Prostate gland (tissue), 2 donors: ENCODE measurements at places on chromosomes 4 and X. TPM values are rescaled to one million over a fixed set of nuclear protein-coding genes. Genes with fewer than 3 reads are reported as not detected.

GRCh38 chr4:38060829-38061431, 100.7 kb downstream of the PTTG2 start:
- H3K4me3 ChIP-seq: no peak overlapping the region
- no peaks in the 10 kb centered on the region for H3K27me3 ChIP-seq
- no peak for DNase-seq
- no peak overlapping the region for H3K27ac ChIP-seq
- H3K36me3 ChIP-seq: no peaks in the 10 kb centered on the region
- no peaks in the 10 kb centered on the region for H3K4me1 ChIP-seq

- H3K36me3 ChIP-seq: no peaks in the 10 kb centered on the region
- no peaks in the 10 kb centered on the region for H3K27me3 ChIP-seq
- H3K4me1 ChIP-seq: no peaks in the 10 kb centered on the region
- no peak overlapping the region for H3K27ac ChIP-seq
Observed at GRCh38 chr4:163966612-163967011, 472.1 kb downstream of the TMA16 start.

GLRA2 gene
- total RNA-seq: not detected

DNA sequence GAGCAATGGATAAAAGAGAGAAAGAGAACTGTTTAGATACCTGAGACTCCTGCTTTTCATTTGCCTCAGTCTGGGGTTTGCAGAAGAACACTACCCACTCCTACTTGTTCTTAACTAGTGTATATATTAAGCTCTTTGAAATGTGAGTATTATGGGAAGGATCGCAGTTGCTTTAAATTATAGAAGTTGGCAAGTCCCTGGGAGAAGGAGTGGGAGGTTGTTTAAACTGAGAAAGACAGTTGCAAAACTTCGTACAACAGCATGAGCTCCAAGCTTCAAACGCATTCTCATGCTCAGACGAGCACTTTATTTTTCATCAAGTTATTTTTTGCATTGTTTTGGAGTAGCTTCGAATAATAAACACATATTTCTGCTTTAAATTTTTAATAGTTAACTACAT, 88.1 kb upstream of the C1QTNF7 start:
- DNase-seq: no peak
- H3K27ac ChIP-seq: no peak overlapping the region
- no peaks in the 10 kb centered on the region for H3K4me1 ChIP-seq

DNA sequence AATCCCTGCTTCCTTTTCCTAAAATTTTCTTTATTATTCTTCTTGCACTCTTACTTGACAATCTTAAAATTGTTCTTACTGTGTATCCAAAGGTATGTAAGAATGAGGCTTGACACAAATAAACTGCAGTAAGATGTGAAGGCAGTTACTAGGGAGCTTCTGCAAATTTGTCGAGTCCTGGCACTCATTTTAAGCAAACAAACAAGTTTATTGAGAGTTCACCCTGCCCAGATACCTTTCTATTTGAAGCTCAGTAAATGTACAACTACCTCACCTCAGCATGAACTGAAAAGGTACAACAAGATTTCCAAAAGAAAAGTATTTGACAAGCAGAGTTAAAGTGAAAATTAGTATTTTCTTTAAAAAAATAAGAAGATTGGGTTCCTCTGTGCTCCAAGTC, 13.3 kb upstream of the SYTL4 start:
- peaks cover 3% of the 10 kb centered on the region for H3K4me1 ChIP-seq
- no peak overlapping the region for H3K4me3 ChIP-seq
- DNase-seq: no peak
- no peaks in the 10 kb centered on the region for H3K27me3 ChIP-seq

DNA sequence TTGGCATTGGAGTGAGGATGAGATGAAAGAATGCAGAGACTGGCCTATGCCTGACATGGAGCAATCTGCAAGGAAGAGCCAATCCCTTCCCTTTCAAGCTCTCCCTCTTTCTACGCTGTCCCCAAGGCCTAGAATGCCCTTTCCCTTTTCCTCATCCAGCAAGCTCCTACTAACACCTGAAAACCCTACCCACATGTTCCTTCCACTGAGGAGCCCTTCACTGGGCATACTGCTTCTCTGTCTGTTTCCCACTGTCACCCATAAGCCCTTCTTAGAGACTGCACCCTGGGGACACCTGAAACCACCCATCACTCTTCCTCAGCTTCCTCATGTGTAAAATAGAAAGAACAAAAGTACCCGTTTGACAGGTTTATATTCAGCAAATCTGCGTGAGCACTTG, 249.6 kb upstream of the PSAPL1 start:
- no peaks in the 10 kb centered on the region for H3K36me3 ChIP-seq
- no peak for DNase-seq
- peaks cover 4% of the 10 kb centered on the region for H3K27me3 ChIP-seq
- no peaks in the 10 kb centered on the region for H3K4me1 ChIP-seq

GRCh38 chr4:111441687-111442086, 703.6 kb upstream of the FAM241A start:
- H3K4me1 ChIP-seq: no peaks in the 10 kb centered on the region
- no peak overlapping the region for H3K4me3 ChIP-seq
- H3K36me3 ChIP-seq: no peaks in the 10 kb centered on the region
- no peak overlapping the region for H3K27ac ChIP-seq

ADGRL3 gene
- 23.5 TPM for total RNA-seq

- H3K4me3 ChIP-seq: no peak overlapping the region
- no peak overlapping the region for H3K27ac ChIP-seq
- H3K27me3 ChIP-seq: no peaks in the 10 kb centered on the region
- no peaks in the 10 kb centered on the region for H3K4me1 ChIP-seq
- H3K36me3 ChIP-seq: no peaks in the 10 kb centered on the region
- no peak for DNase-seq
Observed at GRCh38 chr4:170110285-170110672, 20.5 kb upstream of the AADAT start.

DNA sequence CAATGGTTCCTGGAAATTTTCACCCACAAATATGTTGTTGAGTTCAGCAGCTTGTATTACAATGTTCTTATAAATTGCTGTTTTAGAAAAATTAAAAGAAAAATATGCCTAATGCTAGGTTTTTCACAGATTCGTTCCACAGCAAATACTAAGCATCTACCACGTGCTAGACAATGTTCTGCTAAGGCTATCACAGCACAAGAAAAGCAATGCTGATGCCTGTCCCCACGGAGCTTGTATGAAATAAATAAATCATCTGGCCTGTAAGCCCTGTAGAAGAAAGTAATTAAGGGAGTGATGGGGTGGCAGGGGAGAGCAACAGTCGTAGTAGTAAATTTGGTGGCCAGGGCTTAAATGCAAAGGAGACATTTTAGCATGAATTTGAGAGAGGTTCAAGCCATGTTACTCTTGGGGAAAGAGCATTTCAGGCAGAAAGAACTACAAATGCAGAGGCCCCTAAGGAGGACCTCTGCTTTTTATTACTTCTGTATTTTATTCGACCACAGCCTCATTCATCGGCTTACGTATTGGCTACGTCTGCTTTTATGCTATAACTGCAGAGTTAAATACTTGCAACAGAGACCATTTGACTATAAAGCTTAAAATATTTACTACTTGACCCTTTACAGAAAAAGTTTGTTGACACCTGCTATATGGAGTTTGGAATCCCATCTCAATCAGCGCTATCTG, 36.3 kb downstream of the ARAP2 start:
- H3K27ac ChIP-seq: no peak overlapping the region
- no peaks in the 10 kb centered on the region for H3K36me3 ChIP-seq
- DNase-seq: no peak
- no peak overlapping the region for H3K4me3 ChIP-seq

CXCL8 gene
- total RNA-seq: 15.2 TPM

DNA sequence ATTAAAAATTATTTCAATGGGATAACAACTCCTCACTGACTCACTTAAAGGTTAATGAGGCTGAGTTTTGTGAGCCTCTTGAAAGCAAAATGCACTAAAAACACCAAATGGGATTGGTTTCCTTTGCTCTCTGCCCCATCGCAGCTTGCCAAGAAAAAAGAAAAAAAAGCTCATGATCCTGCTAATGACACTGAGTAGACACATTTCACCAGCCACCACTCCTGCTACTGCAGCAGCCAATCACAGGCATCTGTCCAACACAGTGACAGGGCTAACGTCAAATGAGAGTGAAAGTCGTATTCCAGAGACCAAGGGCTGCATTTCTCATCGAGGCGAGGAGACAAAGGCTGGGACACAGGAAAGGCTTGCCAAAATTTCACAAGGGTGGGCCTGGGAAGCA, 5.2 kb downstream of the APBB2 start:
- no peak overlapping the region for H3K4me3 ChIP-seq
- no peak for DNase-seq
- no peaks in the 10 kb centered on the region for H3K36me3 ChIP-seq

DNA sequence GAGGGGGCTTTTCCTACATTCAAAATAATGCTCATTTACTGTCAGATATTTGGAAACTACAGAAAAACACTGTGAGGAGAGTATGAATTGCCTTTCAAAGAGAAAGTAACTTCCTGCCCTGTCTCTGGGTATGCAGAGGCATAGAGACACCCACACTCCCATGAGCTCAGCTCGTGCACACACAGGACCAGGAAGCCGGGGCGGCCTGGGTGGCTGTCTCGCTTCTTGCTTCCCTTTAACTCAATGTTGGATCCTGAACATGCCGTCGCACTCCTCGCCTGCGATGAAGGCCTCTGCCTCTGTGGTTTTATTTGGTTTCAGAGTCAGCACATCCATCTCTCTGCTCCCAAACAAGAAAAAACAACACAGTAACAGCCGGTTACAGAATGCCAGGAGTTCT, 40.1 kb upstream of the GPR78 start:
- H3K27me3 ChIP-seq: no peaks in the 10 kb centered on the region
- H3K4me1 ChIP-seq: peaks cover 8% of the 10 kb centered on the region
- H3K27ac ChIP-seq: no peak overlapping the region
- DNase-seq: no peak
- no peaks in the 10 kb centered on the region for H3K36me3 ChIP-seq
- no peak overlapping the region for H3K4me3 ChIP-seq

ZNF732 gene
- 2.3 TPM for total RNA-seq

- H3K27ac ChIP-seq: no peak overlapping the region
- no peaks in the 10 kb centered on the region for H3K4me1 ChIP-seq
- H3K36me3 ChIP-seq: no peaks in the 10 kb centered on the region
- no peak overlapping the region for H3K4me3 ChIP-seq
Observed at GRCh38 chrX:152843852-152844251, 13.0 kb downstream of the NSDHL start.

DNA sequence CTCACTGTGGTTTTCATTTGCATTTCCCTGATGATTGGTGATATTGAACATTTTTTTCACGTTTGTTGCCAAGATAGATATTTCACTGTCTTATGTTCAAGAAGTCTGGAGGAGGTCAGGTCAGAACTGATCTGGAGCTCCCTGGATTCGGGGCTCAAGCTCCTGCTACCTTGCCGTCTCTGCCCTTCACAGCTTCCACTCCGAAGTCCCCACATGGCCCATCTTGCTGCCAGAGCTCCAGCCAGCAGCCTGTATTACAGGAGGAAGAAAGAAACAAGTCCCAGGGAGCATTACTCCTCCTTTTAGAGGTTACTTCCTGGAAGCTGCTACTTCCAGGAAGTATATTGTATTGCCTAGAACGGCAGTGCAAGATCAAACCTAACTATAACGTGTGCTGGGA, 17.9 kb upstream of the CDKN2AIP start:
- no peak overlapping the region for H3K27ac ChIP-seq
- DNase-seq: no peak
- no peaks in the 10 kb centered on the region for H3K27me3 ChIP-seq
- no peak overlapping the region for H3K4me3 ChIP-seq
- H3K36me3 ChIP-seq: no peaks in the 10 kb centered on the region

ASMTL gene
- total RNA-seq: 44.2 TPM

- H3K27ac ChIP-seq: peak overlapping the region; percentile 20
- H3K4me1 ChIP-seq: no peaks in the 10 kb centered on the region
- DNase-seq: no peak
- H3K27me3 ChIP-seq: no peaks in the 10 kb centered on the region
- H3K36me3 ChIP-seq: no peaks in the 10 kb centered on the region
Observed at GRCh38 chr4:80153874-80154544, 43.3 kb upstream of the PRDM8 start.

GRCh38 chrX:29071525-29072320, 484.5 kb downstream of the IL1RAPL1 start:
- no peak overlapping the region for H3K4me3 ChIP-seq
- H3K4me1 ChIP-seq: no peaks in the 10 kb centered on the region
- H3K27ac ChIP-seq: no peak overlapping the region

PSAPL1 gene
- 12.9 TPM for total RNA-seq

- H3K4me3 ChIP-seq: no peak overlapping the region
- DNase-seq: no peak
- no peaks in the 10 kb centered on the region for H3K27me3 ChIP-seq
- H3K4me1 ChIP-seq: no peaks in the 10 kb centered on the region
- H3K36me3 ChIP-seq: no peaks in the 10 kb centered on the region
Observed at GRCh38 chr4:149781150-149781549, 34.5 kb downstream of the IQCM start.

CHRDL1 gene
- 61.4 TPM for total RNA-seq

DNA sequence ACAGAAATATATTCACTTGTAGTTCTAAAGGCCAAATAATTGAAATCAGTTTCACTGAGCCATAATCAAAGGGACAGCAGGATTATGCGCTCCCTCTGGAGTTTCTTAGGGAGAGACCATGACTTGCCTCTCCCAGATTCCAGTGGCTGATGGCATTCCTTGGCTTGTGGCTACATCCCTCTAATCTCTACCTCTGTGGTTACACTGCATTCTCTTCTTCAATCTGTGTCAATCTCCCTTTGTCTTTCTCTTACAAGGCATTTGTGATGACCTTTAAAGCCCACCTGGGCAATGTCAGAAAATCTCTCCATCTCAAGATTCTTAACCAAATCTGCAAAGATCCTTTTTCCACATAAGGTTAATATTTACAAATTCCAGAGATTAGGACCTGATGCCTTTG, 260.2 kb downstream of the UNC5C start:
- no peaks in the 10 kb centered on the region for H3K27me3 ChIP-seq
- H3K27ac ChIP-seq: no peak overlapping the region
- no peak for DNase-seq
- no peaks in the 10 kb centered on the region for H3K36me3 ChIP-seq
- H3K4me1 ChIP-seq: no peaks in the 10 kb centered on the region
- no peak overlapping the region for H3K4me3 ChIP-seq

GLRB gene
- 2.6 TPM for total RNA-seq

CABS1 gene
- 2.4 TPM for total RNA-seq

CCKAR gene
- not detected for total RNA-seq

DNA sequence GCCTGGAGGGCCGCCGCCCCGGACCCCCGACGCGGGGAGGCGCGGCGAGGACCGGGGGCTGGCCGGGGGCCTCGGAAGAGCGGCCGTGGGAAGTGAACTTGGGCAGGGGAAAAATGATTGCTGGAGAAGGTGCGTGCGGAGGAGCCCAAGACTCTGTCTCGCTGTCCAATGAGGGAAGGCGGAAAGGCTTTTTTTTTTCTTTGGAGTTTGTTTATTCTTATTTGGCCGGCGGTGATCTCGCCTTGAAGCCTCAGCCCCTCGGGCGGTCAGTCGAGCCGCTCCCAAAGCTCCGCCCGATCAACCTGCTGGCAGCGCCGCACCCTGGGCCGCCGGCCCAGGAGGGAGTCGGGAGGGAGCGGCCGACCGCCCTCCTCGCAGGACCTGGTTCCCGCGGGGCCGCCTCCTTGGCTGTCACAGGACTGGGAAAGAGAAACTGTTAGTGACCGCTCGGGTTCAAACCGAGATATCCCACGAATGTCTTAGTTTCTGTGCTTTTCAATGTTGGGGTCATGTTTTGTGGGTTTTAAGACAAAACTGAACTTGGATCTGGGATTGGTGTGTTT, 2.5 kb downstream of the CPEB2 start:
- H3K4me3 ChIP-seq: peak overlapping the region; percentile 96
- no peaks in the 10 kb centered on the region for H3K4me1 ChIP-seq
- DNase-seq: peak; percentile 86
- no peaks in the 10 kb centered on the region for H3K36me3 ChIP-seq
- H3K27me3 ChIP-seq: no peaks in the 10 kb centered on the region
- H3K27ac ChIP-seq: peak overlapping the region; percentile 100

PPP4R3C gene
- total RNA-seq: 0.91 TPM

ADH1B gene
- 12.8 TPM for total RNA-seq

- DNase-seq: no peak
- no peak overlapping the region for H3K27ac ChIP-seq
- no peaks in the 10 kb centered on the region for H3K4me1 ChIP-seq
- no peaks in the 10 kb centered on the region for H3K27me3 ChIP-seq
- H3K36me3 ChIP-seq: no peaks in the 10 kb centered on the region
Observed at GRCh38 chr4:60088807-60089486, 1111.2 kb upstream of the ADGRL3 start.
